ENCODE measurements at places on chromosomes 16 and 17. TPM values are rescaled to one million over a fixed set of nuclear protein-coding genes. Genes with fewer than 3 reads are reported as not detected.

DNA sequence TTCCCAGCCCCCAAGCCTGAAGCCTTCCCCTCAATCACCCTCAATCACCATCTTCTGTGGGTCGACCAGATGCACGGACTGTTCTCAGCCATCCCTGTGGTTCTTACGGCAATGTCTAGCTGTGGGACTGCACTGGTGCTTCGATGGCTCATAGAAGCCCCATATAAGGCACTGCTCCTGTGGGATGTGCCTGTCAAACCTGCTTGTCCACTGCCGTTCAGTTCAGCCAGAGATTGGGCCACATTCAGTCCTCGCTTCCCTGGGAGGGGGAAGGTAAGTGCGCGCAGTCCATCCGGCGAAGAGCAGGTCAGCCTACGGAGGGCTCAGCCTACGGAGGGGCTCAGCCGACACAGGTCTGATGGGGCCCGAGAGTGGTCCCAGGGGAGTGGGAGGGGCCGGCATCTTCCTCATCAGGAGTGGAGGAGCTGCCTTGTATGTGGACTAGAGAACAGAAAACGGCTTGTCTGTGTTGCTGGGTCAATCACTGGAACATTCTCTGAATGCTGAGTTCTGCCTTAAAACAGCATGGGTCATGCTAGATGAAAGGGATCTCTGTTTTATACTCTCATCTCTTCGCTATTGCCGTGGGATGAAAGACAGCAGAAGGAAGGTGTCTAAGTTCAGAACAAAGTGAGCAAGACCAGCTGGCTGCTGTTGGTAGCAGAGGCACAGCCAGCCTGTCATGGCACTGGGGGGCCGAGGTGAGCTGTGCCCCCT is at the start of gene CARD14:
TSS of gene CARD14 (plus strand) at position 247 of the 717 bp plus-strand sequence. CDS start 11,409 bp downstream, outside the sequence.
- no peaks in the 10 kb centered on the region for H3K4me1 ChIP-seq
- H3K27ac ChIP-seq, result no peak within 1 kb of the TSS
- no peak for DNase-seq
- no peaks in the 10 kb centered on the region for H3K36me3 ChIP-seq
- H3K4me3 ChIP-seq, result no peak within 1 kb of the TSS

DNA sequence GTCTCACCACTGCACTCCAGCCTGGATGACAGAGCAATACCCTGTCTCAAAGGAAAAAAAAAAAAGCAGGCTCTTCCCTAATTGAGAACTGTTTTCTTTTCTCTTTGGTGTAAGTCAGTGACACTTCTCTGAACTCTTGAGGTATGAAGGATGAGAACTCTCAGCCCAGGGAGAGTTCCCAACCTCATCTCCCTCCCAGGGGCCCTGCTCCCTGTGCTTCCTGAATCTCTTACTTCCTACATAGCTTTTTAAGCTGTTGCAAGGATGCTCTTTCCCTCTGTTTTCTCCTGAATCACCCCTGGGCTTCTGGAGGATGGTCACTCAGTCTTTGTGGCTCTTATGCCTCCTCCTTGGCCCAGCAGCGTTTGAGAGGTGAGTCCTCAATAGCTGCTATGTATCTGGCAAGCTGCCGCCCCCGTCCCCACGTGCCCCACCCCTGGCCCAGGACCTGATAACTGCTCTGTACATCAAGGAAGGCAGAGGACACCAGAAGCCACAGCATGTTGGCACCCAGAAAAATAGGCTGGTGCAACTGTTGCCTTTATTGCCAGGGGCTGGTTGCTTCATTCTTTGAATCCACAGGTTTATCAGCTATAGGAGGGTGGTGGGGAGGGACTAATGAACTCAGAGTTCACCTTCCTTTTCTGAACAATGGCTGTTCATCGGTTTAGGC is 24.0 kb downstream of the IGF2BP1 start:
- H3K27me3 ChIP-seq, result no peaks in the 10 kb centered on the region
- no peaks in the 10 kb centered on the region for H3K36me3 ChIP-seq
- no peak overlapping the region for H3K4me3 ChIP-seq
- H3K27ac ChIP-seq, result peak overlapping the region; percentile 81

GRCh38 chr16:75703306-75703705 is 2.0 kb upstream of the DUXB start:
- no peaks in the 10 kb centered on the region for H3K27me3 ChIP-seq
- no peaks in the 10 kb centered on the region for H3K4me1 ChIP-seq
- no peak overlapping the region for H3K4me3 ChIP-seq

- no peaks in the 10 kb centered on the region for H3K27me3 ChIP-seq
Observed at GRCh38 chr17:78013683-78014467, 55.4 kb downstream of the TNRC6C start.

DNA sequence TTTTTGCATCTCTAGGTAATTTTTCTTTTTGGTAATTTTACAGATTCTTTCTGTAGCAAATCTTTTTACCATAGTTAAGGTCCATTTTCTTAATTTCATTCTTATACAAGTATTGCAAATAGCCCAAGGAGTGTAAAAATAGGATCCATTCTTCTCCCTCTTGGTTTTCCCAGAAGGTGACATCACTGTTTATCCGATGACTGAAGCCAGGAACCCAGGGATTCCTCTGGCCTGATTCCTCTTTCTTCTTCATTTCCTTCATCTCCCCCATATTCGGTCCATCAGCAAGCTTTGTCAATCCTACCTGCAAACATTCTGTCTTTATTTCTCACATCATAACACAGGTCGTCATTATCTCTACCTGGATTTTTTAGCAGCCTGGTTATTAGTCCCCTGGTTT is 5.3 kb downstream of the RBBP6 start:
- peaks cover 27% of the 10 kb centered on the region for H3K36me3 ChIP-seq
- H3K27ac ChIP-seq, result peak overlapping the region; percentile 3
- peaks cover 42% of the 10 kb centered on the region for H3K4me1 ChIP-seq
- peak overlapping the region; percentile 2 for H3K4me3 ChIP-seq
- DNase-seq, result no peak

GRCh38 chr16:81417210-81417609 is 27.4 kb upstream of the CMIP start:
- H3K4me1 ChIP-seq, result no peaks in the 10 kb centered on the region
- H3K36me3 ChIP-seq, result no peaks in the 10 kb centered on the region
- H3K27ac ChIP-seq, result no peak overlapping the region
- no peaks in the 10 kb centered on the region for H3K27me3 ChIP-seq

DNA sequence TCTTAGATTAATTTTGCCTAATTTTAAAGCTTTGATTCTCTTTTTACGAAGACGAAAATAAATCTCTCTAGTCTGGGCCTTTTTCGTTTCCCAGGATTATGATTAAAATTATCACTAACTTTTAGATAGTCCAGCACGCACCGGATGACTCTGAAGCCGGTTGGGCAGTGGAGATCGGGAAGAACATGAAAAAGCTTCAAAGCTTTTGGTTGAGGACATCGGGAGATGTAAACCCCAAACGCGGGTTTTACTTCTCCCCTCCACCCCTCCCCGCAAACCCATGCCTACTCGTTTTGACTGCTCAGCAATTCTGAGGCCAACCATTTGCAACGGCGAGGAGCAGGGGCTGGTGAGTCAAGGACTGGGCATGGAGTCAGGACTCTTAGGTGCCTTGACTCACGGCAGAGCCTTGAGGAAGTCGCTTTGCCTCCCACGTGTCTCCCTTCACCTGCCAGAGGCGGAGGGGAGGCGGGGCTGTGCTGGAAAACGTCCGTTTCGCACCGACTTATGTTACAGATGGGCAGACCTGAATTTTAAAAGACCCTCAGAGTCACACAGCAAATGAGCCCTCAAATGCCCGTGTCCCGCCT is 989 bp upstream of the DUSP14 start:
- peak overlapping the region; percentile 89 for H3K4me3 ChIP-seq
- peak overlapping the region; percentile 93 for H3K27ac ChIP-seq
- peaks cover 55% of the 10 kb centered on the region for H3K4me1 ChIP-seq
- no peaks in the 10 kb centered on the region for H3K36me3 ChIP-seq
- no peaks in the 10 kb centered on the region for H3K27me3 ChIP-seq
- DNase-seq, result no peak

DNA sequence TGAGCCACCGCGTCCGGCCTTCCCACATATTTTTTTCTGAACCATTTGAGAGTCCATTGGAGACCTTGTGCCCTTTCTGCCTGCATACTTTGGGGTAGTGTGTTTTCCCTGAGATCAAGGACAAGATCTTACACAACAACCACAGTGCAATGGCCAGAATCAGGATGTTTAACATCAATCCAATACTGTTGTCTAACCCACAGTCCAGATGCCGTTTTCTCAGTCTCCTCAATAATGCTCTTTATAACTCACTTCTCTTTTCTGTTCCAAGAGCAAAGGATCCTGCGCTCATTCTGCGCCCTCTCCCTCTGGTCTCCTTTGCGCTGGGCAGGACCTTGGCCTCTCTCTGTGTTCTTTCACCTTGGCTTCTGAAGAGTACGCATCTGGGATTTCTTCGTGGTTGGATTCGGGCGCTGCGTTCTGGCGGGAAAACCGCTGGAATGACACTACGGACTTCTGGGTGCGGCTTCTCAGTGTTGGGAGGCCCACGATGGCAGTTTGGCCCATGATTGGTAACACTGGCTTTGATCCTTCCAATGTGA is 16.6 kb downstream of the CBX4 start:
- no peak for DNase-seq
- no peaks in the 10 kb centered on the region for H3K36me3 ChIP-seq
- H3K27me3 ChIP-seq, result peaks cover 13% of the 10 kb centered on the region
- H3K27ac ChIP-seq, result no peak overlapping the region
- H3K4me3 ChIP-seq, result no peak overlapping the region
- H3K4me1 ChIP-seq, result no peaks in the 10 kb centered on the region

DNA sequence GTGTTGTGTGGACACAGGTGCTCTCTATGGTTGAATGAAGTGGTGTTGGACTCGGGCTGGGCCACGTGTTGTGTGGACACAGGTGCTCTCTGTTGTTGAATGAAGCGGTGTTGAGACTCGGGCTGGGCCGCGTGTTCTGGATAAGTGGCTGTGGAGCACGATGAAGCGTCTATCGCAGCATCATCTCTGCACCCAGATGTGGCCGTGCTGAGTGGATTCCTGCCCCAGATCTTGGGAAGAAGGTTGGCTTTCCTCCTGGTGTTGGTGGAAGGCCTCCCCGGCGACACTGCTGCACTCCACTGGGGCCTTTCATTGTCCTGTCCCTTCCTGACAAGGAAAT is 69.1 kb downstream of the RPTOR start:
- H3K4me3 ChIP-seq, result no peak overlapping the region
- H3K27me3 ChIP-seq, result no peaks in the 10 kb centered on the region
- H3K27ac ChIP-seq, result no peak overlapping the region
- no peak for DNase-seq

DNA sequence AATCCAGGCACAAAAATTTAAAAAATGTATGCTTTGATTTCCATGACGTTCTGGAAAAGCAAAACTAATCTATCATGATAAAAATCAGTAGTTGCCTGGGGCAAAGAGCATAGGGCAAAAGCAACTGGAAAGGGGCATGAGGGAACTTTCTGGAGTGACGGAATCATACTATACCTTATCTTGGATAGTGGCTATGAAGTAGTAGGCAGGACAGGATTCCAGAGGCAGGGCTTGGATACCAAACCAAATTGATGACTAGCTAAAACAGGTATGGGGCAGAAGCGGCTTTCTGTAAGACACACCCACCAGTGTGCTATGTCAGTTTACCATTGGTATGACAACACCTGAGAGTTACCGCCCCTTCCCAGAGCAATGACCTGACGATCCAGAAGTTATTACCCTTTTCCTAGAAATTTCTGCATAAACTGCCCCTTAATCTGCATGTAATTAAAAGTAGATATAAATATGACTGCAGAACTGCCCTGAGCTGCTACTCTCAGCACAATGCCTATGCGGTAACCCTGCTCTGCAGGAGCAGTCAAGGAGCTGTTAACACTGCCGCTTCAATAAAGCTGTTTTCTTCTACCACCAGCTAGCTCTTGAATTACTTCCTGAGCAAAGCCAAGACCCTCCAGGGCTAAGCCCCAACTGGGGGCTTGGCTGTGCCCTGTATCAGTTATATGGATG is 56.7 kb downstream of the CFDP1 start:
- no peaks in the 10 kb centered on the region for H3K27me3 ChIP-seq
- peak overlapping the region; percentile 22 for H3K4me3 ChIP-seq
- peak overlapping the region; percentile 98 for H3K27ac ChIP-seq
- peaks cover 57% of the 10 kb centered on the region for H3K4me1 ChIP-seq
- no peak for DNase-seq
- H3K36me3 ChIP-seq, result peaks cover 16% of the 10 kb centered on the region

- no peaks in the 10 kb centered on the region for H3K36me3 ChIP-seq
- H3K4me3 ChIP-seq, result no peak overlapping the region
- DNase-seq, result peak; percentile 86
- no peaks in the 10 kb centered on the region for H3K4me1 ChIP-seq
Observed at GRCh38 chr16:77675464-77676324, 46.6 kb upstream of the NUDT7 start.

- H3K4me3 ChIP-seq, result no peak overlapping the region
- peaks cover 21% of the 10 kb centered on the region for H3K4me1 ChIP-seq
- no peak overlapping the region for H3K27ac ChIP-seq
- peaks cover 24% of the 10 kb centered on the region for H3K36me3 ChIP-seq
Observed at GRCh38 chr17:15509095-15509494, 41.7 kb upstream of the CDRT4 start.

GRCh38 chr17:2962236-2962635 is 101.2 kb downstream of the OR1D5 start:
- no peak overlapping the region for H3K27ac ChIP-seq
- no peaks in the 10 kb centered on the region for H3K27me3 ChIP-seq

DNA sequence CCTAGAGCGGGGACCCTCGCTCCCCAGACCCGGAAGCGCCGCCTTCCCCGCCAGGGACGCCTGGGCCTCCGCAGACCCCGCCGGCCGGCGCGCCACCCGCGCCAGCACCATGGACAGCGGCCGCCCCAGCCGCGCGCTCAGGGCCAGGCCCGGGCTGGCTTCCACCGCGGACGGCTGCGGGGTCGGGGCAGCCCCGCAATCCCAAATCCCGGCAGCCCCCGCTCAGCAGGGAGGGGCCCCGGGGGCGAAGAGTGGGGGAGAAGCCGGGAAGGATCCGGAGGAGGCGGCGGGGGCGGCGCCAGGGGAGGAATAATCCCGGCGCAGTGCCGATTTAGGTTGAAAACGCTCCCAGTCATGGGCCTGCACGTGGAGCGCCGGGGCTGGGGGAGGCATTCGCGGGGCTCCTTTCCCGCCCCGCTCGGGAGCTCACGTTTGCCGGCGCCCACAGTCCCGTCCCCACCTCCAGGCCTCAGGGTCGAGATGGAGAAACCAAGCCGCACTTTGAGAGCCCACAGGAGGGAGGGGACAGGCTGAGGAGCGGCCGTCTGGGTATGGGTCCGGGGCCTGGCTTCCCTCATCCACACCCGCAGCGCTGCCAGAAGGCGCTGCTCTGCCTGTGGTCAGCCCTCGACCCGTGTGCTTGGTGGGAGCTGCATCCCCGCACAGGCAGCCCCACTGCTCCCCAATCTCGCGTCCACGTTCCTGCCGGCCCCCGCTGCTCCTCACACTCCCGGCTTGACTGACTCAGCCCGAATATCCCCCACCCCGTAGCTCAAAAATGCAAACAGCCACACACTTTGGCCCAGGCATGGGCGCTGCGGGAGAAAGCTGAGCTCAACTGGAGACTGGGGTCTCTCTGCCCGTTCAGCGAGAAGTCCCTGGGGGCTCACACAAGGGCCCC is 4.7 kb downstream of the FBXL16 start:
- H3K27me3 ChIP-seq, result peaks cover 34% of the 10 kb centered on the region
- H3K4me3 ChIP-seq, result no peak overlapping the region
- no peak for DNase-seq

GRCh38 chr17:78041386-78042179 is 83.1 kb downstream of the TNRC6C start:
- no peaks in the 10 kb centered on the region for H3K27me3 ChIP-seq
- H3K36me3 ChIP-seq, result peaks cover 25% of the 10 kb centered on the region
- H3K4me1 ChIP-seq, result no peaks in the 10 kb centered on the region
- no peak for DNase-seq

Gene TMEM204
- total RNA-seq, result 14.5 TPM

Gene TOX3
- total RNA-seq, result 0.86 TPM

Gene NPW
- 4.4 TPM for total RNA-seq

Gene NOL3
- total RNA-seq, result 15.8 TPM

Gene KRTAP9-2
- total RNA-seq, result not detected

Gene CAPNS2
- 0.37 TPM for total RNA-seq

Gene BEAN1
- total RNA-seq, result 0.97 TPM

Gene OSGIN1
- total RNA-seq, result 1.3 TPM

Gene NTHL1
- total RNA-seq, result 24.3 TPM

Gene RASL10B
- total RNA-seq, result 16.2 TPM

Gene HS3ST4
- not detected for total RNA-seq
